ENCODE measurements at places on chromosomes 1 and 21.
A peak's percentile ranks its signal among the peaks of the same experiment; 100 is the strongest.

DNA sequence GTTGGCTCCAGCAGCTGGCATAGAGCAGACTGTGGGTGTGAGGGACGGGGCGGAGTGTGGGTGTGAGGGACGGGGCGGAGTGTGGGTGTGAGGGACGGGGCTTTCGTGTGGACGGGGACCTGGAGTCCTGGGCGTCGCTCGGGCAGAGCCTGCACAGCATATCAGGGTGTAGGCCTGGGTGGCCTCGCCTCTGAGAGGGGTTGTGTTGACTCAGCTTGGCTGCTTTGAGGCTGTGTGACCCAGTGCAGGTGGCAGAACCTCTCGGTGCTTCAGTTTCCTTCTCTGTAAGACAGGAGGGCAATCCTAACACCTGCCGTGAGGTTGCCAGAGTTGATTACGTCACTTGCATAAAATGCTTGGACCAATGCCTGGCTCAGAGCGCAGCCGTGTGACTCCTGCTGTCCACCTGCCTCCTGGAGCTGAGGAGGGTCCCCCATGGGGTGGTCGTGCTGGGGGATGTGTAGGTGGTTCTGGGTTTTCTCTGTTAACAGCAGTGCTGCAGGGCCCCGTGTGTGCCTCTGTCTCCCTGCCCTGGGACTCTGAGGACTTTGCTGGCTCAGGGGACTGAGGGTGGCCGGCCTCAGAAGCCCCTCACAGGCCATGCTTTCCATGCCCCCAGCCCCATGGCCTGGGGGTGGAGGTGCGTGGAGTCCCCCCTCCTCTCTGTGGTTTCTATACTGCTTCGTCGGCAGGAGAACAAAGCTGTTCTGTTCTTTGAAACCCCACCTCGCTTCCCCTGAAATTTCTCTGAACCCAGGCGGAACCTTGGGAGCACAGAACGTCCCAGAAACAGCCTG, 15.4 kb downstream of the PDXK start:
- peak; percentile 51 for DNase-seq

- no peak for DNase-seq
Observed at GRCh38 chr21:26041431-26042180, 129.0 kb downstream of the APP start.

DNA sequence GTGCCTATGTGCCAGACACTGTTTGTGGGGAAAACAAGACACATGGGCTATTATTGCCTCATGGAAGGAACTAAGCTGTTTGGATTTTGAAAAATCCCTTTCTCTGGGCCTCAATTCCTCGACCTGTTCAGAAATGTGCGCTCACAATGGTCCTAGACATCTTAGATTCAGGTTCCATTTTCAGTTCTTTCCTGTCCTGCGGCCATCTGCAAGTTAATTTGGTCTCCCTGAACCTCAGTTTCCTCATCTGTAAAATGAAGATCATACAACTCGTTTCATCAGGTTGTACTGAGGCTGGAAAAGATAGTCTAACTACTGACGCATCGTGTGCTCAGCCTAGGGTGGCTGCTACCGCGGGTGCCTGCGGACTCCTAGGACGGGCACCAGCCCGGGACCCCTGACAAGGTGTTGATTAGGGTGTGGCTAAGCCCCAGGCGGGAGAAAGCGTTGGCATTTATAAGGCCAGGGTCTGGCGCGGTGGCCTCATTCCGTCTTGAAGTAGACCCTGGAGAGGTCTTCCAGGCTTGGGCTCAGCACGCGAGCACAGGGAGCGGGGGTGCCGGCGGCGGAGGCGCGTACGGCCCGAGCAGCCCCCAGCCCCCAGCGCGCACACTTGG, 493 bp upstream of the ELOA start:
- DNase-seq: no peak

DNA sequence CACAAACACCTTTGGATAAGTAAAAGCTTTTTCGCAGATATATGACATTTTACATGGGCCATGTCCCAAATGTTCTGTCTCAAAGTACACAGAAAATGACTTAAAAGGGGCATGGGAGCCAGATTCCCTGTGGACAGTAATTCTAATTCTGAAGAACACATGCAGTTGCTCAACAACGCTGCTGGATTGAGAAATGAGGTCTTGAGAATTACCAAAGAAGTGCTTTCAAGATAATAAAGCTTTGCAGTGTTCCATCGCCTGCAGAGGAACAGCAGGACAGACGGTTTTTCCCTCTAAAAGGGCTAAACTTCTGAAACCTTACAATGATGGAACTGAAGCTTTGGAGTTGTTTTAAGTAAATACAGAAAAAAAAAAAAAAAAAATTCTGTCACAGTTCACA, 55.3 kb upstream of the HSPA13 start:
- no peak for DNase-seq

All from NCI-H226 (cell line).